ENCODE measurements at places on chromosomes 7 and 10.

GRCh38 chr10:31133792-31134310, 102.2 kb upstream of the ZNF438 start:
- peak overlapping the region; percentile 78 for H3K4me3 ChIP-seq
- DNase-seq: peak; percentile 73
- H3K27me3 ChIP-seq: no peaks in the 10 kb centered on the region
- peak overlapping the region; percentile 96 for H3K27ac ChIP-seq

- H3K27ac ChIP-seq: no peak overlapping the region
- no peak overlapping the region for H3K4me3 ChIP-seq
- peaks cover 29% of the 10 kb centered on the region for H3K27me3 ChIP-seq
- H3K4me1 ChIP-seq: peaks cover 12% of the 10 kb centered on the region
- no peak for DNase-seq
- no peaks in the 10 kb centered on the region for H3K36me3 ChIP-seq
These were observed 433.6 kb upstream of the GALNT17 start for GRCh38 chr7:70698219-70698832.

DNA sequence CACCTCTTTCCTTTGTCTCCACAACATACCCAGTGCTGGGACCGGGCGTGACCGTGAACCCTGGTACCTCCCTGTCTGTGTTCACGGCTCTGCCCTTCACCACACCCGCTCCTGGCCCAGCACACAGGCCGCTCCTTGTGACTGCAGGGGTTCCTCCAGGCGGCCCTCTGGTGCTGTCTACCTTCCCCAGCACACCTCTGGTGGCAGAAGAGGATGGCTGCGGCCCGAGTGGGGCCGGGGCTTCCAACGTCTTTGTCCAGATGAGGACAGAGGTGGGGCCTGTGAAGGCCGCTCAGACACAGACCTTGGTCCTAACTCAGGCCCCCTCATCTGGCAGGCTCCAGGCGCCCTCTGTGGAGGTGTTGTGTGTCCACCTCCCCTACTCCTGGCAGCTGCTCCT, 55.4 kb upstream of the SGMS1 start:
- no peaks in the 10 kb centered on the region for H3K36me3 ChIP-seq
- no peak overlapping the region for H3K27ac ChIP-seq
- H3K27me3 ChIP-seq: no peaks in the 10 kb centered on the region
- H3K4me3 ChIP-seq: no peak overlapping the region
- H3K4me1 ChIP-seq: no peaks in the 10 kb centered on the region

GRCh38 chr10:117418121-117418520, 42.9 kb upstream of the PDZD8 start:
- H3K4me3 ChIP-seq: no peak overlapping the region
- DNase-seq: no peak
- no peaks in the 10 kb centered on the region for H3K4me1 ChIP-seq
- H3K27me3 ChIP-seq: peaks cover 9% of the 10 kb centered on the region

DNA sequence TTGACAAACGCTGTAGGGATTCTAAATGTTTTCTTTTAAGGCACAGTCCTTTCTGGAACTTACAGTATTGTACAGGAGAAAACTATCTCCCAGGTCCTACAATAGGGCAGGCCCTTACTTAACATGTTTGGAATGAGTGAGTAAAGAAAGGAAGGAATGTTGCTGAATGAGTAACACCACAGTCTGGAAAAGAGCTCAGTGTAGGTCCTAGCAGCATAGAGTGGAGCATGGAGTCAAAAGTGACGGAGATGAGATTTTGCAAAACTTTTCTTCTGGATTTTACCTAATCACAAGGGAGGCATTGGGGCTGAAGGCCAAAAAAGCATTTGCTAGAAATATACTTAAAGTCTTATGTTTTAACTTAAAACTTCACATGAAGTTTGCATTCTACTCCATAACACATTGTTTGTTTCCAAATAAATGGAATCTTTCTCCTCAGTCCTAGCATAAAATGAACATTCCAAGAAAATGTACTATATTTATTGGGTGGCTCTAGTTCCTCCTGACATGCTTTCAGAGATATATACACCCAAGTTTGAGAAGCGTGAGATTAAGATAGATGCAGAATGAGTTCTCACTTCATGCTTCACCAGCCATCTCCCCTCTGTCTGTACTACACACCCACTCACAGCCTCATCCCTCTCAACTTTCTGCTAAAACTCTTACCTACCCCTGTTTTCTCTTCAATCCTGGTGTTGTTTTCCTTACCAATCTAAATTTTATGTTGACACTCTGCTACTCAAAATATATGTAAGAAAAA, 20.2 kb upstream of the ADD3 start:
- H3K27ac ChIP-seq: no peak overlapping the region
- no peaks in the 10 kb centered on the region for H3K36me3 ChIP-seq
- no peaks in the 10 kb centered on the region for H3K27me3 ChIP-seq
- no peak for DNase-seq
- no peak overlapping the region for H3K4me3 ChIP-seq
- no peaks in the 10 kb centered on the region for H3K4me1 ChIP-seq

DNA sequence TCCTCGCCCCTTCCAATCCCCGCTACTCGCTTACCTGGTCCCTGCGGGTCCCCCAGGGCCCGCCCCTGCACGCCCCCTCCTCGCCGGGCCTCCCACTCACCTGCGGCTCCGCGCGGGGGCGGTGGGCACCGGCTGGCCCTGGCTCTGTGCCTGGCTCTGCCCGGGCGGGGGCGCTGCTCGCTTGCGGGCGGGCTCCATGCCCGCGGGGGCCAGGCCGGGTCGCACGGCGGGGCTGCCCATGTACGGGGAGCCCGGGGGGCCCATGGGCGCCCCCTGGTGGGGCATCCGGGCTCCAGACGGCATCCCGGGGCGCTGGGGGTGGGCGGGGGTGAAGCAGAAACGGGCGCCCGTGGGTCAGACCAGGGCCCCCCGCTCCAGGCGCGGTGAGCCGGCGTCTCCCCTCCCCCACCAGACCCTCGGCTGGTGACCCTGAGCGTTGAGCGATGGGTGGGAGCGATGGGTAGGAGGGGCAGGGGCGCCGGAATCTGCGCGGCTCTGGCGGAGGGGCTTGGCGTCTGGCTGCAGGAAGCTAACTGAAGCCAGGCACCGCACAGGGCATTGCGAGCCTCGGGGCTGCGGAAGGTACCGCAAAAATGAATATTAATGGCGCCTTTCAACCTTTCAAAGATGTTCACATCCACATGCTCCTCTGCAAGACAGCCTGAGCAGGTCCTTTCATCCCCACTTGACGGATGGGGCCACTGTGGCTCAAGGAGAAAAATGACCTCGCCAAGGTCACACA, 3.0 kb downstream of the SMARCD3 start:
- H3K4me1 ChIP-seq: peaks cover 43% of the 10 kb centered on the region
- H3K27ac ChIP-seq: no peak overlapping the region
- peak; percentile 73 for DNase-seq
- H3K4me3 ChIP-seq: peak overlapping the region; percentile 26
- H3K36me3 ChIP-seq: no peaks in the 10 kb centered on the region
- H3K27me3 ChIP-seq: peaks cover 33% of the 10 kb centered on the region

- H3K4me1 ChIP-seq: no peaks in the 10 kb centered on the region
- H3K27me3 ChIP-seq: no peaks in the 10 kb centered on the region
- DNase-seq: no peak
- H3K36me3 ChIP-seq: no peaks in the 10 kb centered on the region
- H3K27ac ChIP-seq: no peak overlapping the region
- H3K4me3 ChIP-seq: no peak overlapping the region
These were observed 252.9 kb downstream of the HGF start for GRCh38 chr7:81516898-81517297.

GRCh38 chr10:49387071-49387470, 8.8 kb downstream of the DRGX start:
- no peaks in the 10 kb centered on the region for H3K36me3 ChIP-seq
- no peak for DNase-seq
- peaks cover 29% of the 10 kb centered on the region for H3K27me3 ChIP-seq
- H3K4me3 ChIP-seq: no peak overlapping the region

DNA sequence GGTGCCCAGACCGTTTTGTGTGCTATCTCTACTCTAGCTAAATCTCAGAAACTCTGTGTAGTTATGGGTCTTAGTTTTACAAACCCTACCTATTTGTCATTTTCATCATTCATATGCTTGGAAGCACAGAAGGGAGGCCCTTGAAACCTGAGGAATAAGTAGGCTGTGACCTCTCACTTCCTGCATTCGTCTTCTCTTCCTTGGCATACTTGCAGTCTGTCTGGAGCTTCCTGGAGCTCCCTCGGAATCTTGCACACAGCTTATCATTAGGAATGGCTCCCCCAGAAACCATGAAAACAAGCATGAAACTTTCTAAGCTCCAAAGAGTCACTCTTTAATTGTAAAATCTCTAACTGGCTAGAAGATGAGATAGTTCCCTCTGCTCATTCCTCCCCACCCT, 376.9 kb upstream of the MYO3A start:
- no peaks in the 10 kb centered on the region for H3K27me3 ChIP-seq
- no peaks in the 10 kb centered on the region for H3K36me3 ChIP-seq
- H3K4me3 ChIP-seq: no peak overlapping the region
- H3K4me1 ChIP-seq: no peaks in the 10 kb centered on the region
- no peak for DNase-seq
- H3K27ac ChIP-seq: no peak overlapping the region

GRCh38 chr7:24981171-24981951, 1.4 kb upstream of the OSBPL3 start:
- H3K27me3 ChIP-seq: no peaks in the 10 kb centered on the region
- H3K4me1 ChIP-seq: peaks cover 46% of the 10 kb centered on the region
- H3K36me3 ChIP-seq: peaks cover 18% of the 10 kb centered on the region
- peak overlapping the region; percentile 88 for H3K27ac ChIP-seq
- peak; percentile 61 for DNase-seq
- H3K4me3 ChIP-seq: peak overlapping the region; percentile 91

DNA sequence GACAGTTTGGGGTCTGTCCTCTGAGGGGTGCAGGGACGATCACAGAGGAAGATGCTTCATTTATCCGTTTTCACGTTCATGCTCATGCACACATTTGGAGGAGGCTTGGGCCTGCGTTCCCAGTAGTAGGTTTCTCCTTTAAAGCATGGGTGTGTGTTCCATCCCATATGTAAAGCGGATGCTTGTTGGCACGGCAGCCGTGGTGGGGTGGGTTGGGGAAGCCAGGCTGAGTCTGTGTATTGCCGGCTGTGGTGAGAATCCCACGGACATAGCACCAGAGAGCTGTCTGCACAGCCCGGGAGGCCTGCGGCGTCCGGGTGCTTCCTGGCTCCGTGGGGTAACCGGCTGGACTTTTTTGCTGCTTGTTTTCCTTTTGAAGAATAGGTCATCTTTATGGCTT, 440 bp downstream of the JAKMIP3 start:
- no peak for DNase-seq
- H3K4me1 ChIP-seq: peaks cover 6% of the 10 kb centered on the region
- no peaks in the 10 kb centered on the region for H3K36me3 ChIP-seq

GRCh38 chr10:73876971-73877370, 2.6 kb upstream of the CAMK2G start:
- no peak overlapping the region for H3K27ac ChIP-seq
- no peak for DNase-seq
- H3K36me3 ChIP-seq: peaks cover 3% of the 10 kb centered on the region
- H3K27me3 ChIP-seq: no peaks in the 10 kb centered on the region
- no peak overlapping the region for H3K4me3 ChIP-seq
- peaks cover 53% of the 10 kb centered on the region for H3K4me1 ChIP-seq

DNA sequence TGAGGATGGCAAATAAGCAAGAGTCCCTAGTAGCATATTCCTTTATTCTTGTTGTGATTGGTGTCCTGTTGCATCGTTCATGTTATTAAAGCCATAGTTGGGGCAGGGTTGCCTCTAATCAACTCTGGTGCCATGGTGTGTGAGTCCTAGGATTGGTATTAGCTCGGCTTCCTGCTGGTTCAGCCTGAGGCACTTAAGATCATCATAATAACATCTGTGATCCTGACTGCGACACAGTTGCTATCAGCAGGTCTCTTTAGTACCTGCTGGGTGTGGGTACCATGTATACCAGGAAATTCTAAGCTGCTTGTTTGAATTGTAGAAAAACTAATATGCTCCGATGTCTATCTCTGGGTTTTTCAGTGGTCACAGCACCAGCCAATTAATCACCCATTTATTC, 1.6 kb downstream of the WEE2 start:
- no peak overlapping the region for H3K4me3 ChIP-seq
- no peaks in the 10 kb centered on the region for H3K27me3 ChIP-seq
- H3K27ac ChIP-seq: no peak overlapping the region
- H3K36me3 ChIP-seq: no peaks in the 10 kb centered on the region
- no peaks in the 10 kb centered on the region for H3K4me1 ChIP-seq

- H3K4me1 ChIP-seq: peaks cover 17% of the 10 kb centered on the region
- H3K27ac ChIP-seq: no peak overlapping the region
- H3K36me3 ChIP-seq: peaks cover 43% of the 10 kb centered on the region
- peaks cover 1% of the 10 kb centered on the region for H3K27me3 ChIP-seq
- DNase-seq: no peak
These were observed 15.8 kb downstream of the PLAC9 start for GRCh38 chr10:80148166-80148805.

GRCh38 chr7:108486291-108486966, 30.2 kb upstream of the NRCAM start:
- DNase-seq: no peak
- H3K36me3 ChIP-seq: peaks cover 15% of the 10 kb centered on the region
- no peak overlapping the region for H3K4me3 ChIP-seq
- no peaks in the 10 kb centered on the region for H3K27me3 ChIP-seq
- no peak overlapping the region for H3K27ac ChIP-seq

- H3K27ac ChIP-seq: peak overlapping the region; percentile 48
- no peaks in the 10 kb centered on the region for H3K27me3 ChIP-seq
- H3K4me3 ChIP-seq: no peak overlapping the region
- peaks cover 73% of the 10 kb centered on the region for H3K4me1 ChIP-seq
- no peak for DNase-seq
- peaks cover 25% of the 10 kb centered on the region for H3K36me3 ChIP-seq
These were observed 44.8 kb downstream of the PRKCQ start for GRCh38 chr10:6535156-6535764.

- no peak for DNase-seq
- H3K27ac ChIP-seq: no peak overlapping the region
- no peaks in the 10 kb centered on the region for H3K36me3 ChIP-seq
- H3K4me1 ChIP-seq: no peaks in the 10 kb centered on the region
- no peak overlapping the region for H3K4me3 ChIP-seq
- no peaks in the 10 kb centered on the region for H3K27me3 ChIP-seq
These were observed 561.0 kb downstream of the IPMK start for GRCh38 chr10:57706576-57707299.

- H3K27ac ChIP-seq: no peak overlapping the region
- DNase-seq: no peak
- no peaks in the 10 kb centered on the region for H3K27me3 ChIP-seq
- no peaks in the 10 kb centered on the region for H3K4me1 ChIP-seq
- H3K36me3 ChIP-seq: no peaks in the 10 kb centered on the region
These were observed 62.3 kb upstream of the POM121L12 start for GRCh38 chr7:52973126-52973525.

DNA sequence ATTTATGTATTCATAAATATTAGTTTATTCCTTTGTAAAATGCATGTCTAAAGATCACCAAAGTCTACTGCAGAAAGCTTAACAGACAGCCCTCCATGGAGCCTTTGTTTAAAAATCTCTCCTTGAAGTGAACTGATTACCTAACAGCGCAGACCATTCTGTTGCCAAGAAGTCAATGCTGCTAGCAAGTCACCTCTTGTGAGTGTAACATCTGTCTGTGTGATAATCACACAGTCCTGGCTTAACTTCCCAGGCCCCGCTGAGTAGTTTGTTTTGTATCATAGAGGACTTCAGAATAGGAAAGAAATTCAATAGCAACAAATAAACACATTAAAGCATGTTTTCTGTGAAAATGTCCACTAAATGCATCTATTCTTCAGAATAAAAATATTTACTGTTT, 435.3 kb upstream of the IGFBP3 start:
- peaks cover 2% of the 10 kb centered on the region for H3K27me3 ChIP-seq
- DNase-seq: no peak
- H3K27ac ChIP-seq: no peak overlapping the region
- no peak overlapping the region for H3K4me3 ChIP-seq
- no peaks in the 10 kb centered on the region for H3K36me3 ChIP-seq
- H3K4me1 ChIP-seq: no peaks in the 10 kb centered on the region

Data from activated naive CD8-positive, alpha-beta T cell treated with anti-CD3 and anti-CD28 coated beads, Interleukin-2, amount 50 U/mL, for 24 hours (primary cell).